GM19239 (cell line): ENCODE measurements at places on chromosomes 4 and X.

GRCh38 chr4:48033825-48034413 is 17.3 kb downstream of the NIPAL1 start:
- no peak for DNase-seq

DNA sequence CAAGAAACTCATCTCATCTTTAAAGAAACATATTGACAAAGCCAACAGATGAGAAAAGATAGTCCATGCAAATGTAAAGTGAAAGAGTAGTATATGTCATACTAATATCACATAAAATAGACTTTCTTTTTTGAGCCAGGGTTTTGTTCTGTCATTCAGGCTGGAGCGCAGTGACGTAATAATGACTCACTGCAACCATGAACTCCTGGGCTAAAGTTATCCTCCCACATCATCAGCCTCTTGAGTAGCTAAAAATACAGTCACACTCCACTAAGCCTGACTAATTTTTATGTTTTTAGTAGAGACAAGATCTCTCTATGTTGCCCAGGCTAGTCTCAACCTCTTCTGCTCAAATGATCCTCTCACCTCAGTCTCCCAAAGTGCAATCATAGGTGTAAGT is 51.8 kb upstream of the TRAM1L1 start:
- no peak for DNase-seq

GRCh38 chr4:23268072-23268771 is 575.5 kb downstream of the GBA3 start:
- no peak for DNase-seq

- DNase-seq: no peak
Measured at GRCh38 chrX:133258481-133258880, 40.3 kb upstream of the TFDP3 start.

DNA sequence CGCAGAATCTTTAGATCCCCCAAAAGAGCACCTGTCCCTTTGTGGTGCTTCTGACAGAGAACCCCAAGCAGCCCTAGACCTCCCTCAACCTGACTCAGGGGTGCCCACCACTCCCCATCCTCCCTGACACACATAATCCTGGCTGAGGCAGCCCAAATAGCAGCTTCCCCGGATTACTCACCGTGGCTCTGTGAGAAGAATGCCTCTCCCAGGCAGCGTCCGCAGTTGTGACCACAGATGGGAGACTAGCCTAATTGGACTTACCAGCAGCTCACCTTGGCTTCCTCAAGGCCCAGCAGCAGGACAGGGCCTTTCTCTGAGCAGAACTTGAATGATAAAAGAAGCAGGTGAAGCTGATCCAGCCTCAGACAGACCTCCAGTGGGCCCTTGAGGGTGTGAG is 10.3 kb upstream of the ODAPH start:
- no peak for DNase-seq

GRCh38 chr4:43163101-43163792 is 270.7 kb downstream of the GRXCR1 start:
- no peak for DNase-seq

GRCh38 chrX:133590703-133591505 is 175.6 kb upstream of the GPC4 start:
- DNase-seq: no peak

DNA sequence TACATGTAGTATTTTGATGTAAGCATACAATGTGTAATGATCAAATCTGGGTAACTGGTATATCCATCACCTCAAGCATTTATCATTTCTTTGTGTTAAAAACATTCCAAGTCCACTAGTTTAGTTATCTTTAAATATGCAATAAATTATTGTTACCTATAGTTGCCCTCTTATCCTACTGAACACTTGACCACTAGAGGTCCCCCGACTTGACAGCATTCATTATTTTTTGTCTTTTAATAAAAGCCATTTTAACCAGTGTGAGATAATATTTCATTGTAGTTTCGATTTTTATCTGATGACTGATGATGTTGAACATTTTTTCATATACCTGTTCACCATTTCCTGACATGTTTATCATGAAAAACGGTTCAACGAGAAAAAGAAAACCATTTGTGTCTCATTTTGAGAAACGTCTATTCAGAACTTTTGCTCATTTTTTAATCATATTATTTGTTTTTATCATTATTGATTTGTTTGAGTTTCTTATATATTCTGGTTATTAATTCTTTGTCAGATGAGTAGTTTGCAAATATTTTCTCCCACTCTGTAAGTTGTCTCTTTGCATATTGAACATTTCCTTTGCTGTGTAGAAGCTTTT is 199.0 kb upstream of the CXXC4 start:
- peak; percentile 5 for DNase-seq

DNA sequence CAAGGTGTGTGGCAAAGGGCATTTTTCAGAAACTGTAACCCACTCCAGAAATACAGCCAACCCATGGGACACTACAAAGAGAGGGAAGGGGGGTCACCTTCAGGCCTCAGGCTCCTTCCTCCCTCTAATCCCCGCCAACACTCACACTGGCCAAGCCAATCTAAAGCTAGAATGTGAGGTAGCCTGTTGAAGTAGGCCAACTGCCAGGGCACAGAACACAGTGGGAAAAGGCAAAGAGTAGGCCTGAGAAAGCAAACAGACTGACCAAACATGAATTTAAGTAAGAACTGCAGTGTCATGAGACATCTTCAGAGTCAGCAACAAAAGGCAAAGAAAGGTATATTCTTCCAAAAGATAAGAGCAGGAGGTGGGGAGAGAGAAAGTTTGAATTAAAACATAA is 289.0 kb downstream of the HNRNPD start:
- DNase-seq: no peak

GRCh38 chr4:18566970-18567799 is 545.6 kb upstream of the LCORL start:
- DNase-seq: no peak

DNA sequence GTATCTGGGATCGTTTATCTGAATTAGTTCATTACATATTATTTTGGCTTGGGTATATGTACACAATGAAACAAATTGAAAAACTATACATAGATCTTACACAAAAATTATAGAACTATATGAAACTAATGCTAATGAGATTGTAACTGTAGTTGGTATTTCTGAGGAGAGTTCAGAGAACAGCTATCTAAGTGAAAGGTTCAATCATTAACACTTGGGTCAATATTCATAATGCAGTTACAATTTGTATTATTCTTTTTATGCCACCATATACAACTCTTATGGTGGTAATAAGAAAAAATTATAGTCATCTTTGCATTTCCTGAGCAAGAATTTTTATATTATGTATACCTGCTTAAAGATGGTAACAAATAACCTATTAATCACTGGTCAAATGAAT is 461.0 kb downstream of the GRXCR1 start:
- no peak for DNase-seq

- no peak for DNase-seq
Measured at GRCh38 chr4:125693228-125693627, 378.5 kb downstream of the FAT4 start.

- no peak for DNase-seq
Measured at GRCh38 chrX:9019151-9019550, 14.8 kb downstream of the FAM9B start.

DNA sequence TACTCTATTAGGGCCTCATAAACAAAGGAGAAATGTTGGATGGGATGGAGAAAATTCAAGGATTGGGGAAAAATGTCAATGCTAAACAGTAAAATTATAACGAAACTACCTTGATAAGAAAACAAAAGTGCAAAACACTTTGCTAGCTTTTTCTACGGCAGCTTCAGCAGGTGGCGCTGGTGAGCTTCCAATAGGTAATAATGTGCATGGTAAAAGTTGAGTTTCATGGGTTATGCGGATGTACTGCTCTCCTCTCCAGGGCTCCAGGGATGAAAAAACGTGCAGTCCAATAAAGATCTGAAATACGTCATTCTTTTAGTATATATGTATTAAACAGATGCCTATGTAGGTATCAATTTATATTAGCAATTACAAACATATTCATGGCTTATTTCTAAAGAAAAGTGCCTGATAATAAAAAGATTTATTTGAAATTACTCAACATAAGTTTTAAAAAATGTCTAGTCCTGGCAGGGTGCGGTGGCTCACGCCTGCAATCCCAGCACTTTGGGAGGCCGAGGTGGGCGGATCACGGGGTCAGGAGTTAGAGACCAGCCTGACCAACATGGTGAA is 239.6 kb downstream of the GRXCR1 start:
- peak; percentile 7 for DNase-seq

- DNase-seq: no peak
Measured at GRCh38 chrX:24838629-24839028, 144.9 kb downstream of the POLA1 start.

- DNase-seq: no peak
Measured at GRCh38 chrX:49876750-49877149, 2.5 kb upstream of the USP27X start.

DNA sequence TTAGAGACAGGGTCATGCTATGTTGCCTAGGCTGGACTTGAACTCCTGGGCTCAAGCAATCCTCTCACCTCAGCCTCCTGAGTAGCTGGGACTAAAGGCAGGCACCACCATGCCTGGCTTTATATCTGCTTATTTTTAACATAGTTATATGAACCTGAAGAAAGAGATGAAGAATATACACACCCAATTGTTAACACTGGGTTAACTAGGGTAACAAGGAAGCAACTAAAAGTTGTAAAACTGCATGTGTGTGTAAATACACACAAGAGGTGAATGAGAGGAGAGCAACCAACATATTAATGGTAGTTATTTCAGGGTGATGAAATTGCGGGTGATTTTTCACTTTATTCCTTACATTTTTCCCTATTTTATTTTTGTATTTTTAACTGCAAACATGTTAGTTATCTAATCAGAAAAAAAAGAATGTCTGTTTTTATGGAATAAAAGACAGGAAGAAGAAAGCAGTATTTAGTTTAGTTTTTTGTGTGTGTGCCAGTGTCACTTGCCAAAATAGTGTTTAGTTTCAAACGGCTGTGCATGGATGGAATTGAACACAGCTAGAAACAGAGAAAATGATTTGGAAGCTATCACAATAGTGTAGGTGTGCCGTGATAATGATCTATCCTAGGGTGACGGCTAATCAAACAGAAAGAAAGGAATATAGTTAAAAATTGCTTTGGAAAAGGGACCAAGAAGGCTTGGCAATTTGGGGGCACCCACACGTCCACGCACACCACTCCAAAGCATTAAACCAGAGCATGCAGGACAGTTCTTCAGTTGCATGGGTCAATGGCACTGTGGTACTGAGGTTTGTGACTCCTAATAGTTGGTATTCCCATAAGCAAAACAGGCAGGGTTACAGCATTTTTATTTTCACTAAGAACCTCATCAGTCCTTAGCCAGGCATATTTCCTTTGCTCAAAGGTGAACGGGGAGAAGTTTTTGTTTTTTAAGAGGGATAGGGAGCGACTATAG is 89.1 kb upstream of the KLHL13 start:
- no peak for DNase-seq

- DNase-seq: no peak
Measured at GRCh38 chrX:16444353-16444752, 205.6 kb upstream of the S100G start.

- DNase-seq: no peak
Measured at GRCh38 chrX:30653415-30654131, at the start of gene GK. GK (plus strand) TSS chrX:30653423; CDS start chrX:30653538, 115 bp downstream.

- DNase-seq: no peak
Measured at GRCh38 chrX:150762258-150763165, 69.3 kb downstream of the MTMR1 start.

DNA sequence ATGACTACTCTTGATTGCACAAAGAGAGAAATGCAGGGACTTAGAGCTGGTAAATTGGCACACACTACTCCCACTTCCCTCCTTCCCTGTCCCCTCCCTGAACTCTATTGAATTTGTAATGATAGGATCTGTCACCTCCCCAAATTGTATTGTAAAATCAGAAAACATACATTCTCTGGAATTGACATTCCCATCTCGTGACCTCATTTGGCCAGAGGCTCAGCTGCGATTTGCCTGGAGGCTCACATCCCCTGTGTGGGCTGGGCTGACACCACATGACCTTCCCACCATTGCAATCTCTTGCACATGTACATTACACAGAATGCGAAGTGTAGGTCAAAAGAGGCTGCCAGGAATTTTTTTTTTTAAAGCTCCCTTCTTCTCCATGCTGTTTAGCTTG is 172.1 kb downstream of the MID1IP1 start:
- no peak for DNase-seq

DNA sequence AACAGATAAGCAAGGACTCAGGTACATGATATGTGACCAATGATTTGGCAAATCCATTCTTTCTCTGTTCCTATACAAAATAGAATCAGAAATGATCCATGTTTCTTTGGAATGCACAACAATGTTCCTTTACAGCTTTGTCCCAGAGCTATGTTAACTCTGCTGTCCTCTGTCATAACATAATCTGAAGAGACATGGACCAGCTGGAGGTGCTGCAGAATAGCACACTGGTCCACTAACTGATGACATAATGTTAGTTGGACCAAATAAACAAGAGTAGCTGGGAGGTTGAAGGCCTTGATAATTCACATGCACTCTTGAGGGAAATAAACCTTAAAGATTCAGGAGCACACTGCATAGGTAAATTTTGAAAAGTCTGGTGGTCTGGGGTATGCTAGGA is 23.0 kb upstream of the DHX15 start:
- no peak for DNase-seq

- no peak for DNase-seq
Measured at GRCh38 chr4:185920171-185920570, 108.2 kb upstream of the SORBS2 start.

DNA sequence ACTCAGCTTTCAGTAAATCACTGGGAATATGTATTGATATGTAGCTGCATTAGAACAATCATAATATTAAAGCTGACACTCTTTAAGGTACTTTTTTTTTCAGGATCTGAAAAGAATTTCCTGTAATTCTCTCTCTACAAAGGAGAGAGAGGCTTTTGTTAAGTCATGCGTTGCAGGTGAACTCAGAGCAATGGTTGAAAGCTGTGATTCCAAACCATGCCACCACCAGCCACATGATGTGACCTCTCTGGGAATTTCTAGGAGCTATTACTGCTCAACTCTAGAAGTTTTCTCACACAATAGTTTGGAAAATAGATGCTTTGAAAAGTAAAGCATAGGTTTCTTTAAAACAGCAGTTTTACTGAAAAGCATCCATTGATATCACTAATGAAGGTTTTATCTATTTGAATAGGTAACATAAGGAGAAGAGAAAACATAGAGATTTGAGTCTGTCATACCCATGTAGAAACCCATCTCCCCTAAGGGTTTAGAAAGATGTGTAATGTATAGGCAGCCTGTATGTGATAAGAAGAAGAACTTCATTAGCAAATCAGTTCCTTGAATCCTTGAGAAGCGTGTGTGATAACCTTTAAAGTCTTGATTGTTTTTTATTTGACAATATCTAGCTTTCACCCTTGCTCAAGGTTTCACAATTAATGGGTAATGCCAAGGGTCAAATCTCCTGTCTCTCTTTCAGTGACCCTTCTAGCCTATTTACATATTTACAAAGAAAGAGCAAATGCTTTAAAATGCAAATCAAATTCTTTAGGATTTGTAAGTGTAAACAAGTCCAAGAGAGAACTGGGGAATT is 161.0 kb upstream of the ANKRD50 start:
- DNase-seq: no peak

- no peak for DNase-seq
Measured at GRCh38 chr4:76723373-76723772, 174.6 kb downstream of the SOWAHB start.

GRCh38 chrX:7109838-7110793 is 37.4 kb upstream of the STS start:
- DNase-seq: no peak
